ENCODE measurements at places on chromosomes 3 and 15. TPM values are rescaled to one million over a fixed set of nuclear protein-coding genes. Genes with fewer than 3 reads are reported as not detected.

The TMEM207 gene
- polyA plus RNA-seq, result not detected

The USP4 gene
- polyA plus RNA-seq, result 72.7 TPM

The MYL3 gene
- 1.0 TPM for polyA plus RNA-seq

The DNASE1L3 gene
- not detected for polyA plus RNA-seq

The STAC gene
- polyA plus RNA-seq, result 40.5 TPM

The CHCHD4 gene
- 10.3 TPM for polyA plus RNA-seq

The FBXL22 gene
- 3.8 TPM for polyA plus RNA-seq

The TGM5 gene
- not detected for polyA plus RNA-seq

The ZMYND10 gene
- 1.3 TPM for polyA plus RNA-seq

The SPINK8 gene
- not detected for polyA plus RNA-seq

The TRH gene
- not detected for polyA plus RNA-seq
